ENCODE measurements at places on chromosomes 6 and 20.
A peak's percentile ranks its signal among the peaks of the same experiment; 100 is the strongest.

- no peak for DNase-seq
Measured at GRCh38 chr20:5977223-5977622, 26.8 kb downstream of the MCM8 start.

- DNase-seq, result no peak
Measured at GRCh38 chr6:39927159-39927558, 7.1 kb downstream of the MOCS1 start.

DNA sequence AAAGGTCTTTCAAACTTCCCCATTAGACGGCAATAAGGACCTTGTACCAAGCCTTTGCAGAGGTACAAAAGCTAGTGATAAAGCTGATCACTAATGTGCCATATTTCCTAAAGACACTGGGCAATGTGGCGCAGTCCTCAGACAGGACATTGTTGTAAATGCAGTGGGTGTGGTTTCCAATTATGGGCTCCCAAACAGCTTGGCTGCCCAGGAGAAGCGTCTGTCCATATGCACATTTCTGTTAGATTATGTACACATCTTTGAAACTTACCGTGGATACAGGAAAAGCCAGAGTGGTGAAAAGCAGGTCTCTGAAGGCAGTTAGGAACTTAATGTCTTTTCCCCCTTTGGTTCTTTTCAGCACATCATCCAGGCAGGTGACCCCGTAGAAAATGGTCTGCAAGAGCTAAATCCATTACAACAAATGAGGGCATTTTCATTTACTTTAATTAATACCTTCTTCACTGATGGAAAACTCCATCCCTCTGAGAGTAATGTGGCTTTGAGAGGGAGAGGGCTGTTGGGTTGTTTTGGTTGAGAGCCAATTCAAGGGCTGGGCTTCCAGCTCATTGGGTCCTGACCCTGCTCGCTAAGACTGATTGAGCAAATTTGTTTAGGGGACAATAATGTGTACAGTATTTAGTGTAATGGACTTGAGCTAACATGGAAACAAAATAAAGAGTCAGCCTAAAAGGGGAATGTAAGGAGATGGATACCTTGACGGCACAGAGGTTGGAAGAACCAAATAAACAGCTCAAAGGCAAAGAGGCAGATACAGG, 10.4 kb downstream of the ADTRP start:
- DNase-seq, result no peak

DNA sequence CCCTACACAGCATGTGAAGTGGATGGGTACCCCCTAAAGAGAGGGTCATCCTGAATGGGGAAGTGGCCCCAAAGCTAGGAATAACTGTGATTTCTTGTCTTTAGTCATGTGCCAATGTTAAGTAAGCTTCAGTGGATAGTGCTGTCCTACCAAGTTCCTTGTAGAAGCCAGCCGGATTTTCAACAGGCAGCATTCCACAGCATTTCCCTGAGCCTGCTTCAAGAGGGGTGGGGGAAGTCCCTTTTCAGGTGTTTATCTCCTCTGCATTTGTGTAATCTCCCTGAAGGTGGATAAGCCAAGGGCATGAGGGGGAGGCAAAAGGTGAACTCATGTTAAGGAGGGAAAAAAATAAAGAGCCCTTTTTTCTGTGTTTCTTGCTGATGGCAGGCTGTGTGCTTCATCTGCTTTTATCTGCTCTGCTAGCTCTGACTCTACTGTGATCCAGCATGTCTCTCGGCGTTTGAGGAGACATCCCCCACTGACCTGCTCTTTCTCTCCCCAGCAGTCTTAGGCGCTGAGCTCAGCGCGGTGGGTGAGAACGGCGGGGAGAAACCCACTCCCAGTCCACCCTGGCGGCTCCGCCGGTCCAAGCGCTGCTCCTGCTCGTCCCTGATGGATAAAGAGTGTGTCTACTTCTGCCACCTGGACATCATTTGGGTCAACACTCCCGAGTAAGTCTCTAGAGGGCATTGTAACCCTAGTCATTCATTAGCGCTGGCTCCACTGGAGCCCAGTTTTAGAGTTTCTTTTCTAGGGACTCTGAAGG, 1.9 kb downstream of the EDN1 start:
- no peak for DNase-seq

- DNase-seq, result no peak
Measured at GRCh38 chr6:105021399-105021798, 64.5 kb downstream of the LIN28B start.

GRCh38 chr20:4521170-4521968, 200.3 kb upstream of the PRND start:
- DNase-seq, result no peak

GRCh38 chr6:41702771-41703494, 32.5 kb downstream of the TFEB start:
- no peak for DNase-seq

DNA sequence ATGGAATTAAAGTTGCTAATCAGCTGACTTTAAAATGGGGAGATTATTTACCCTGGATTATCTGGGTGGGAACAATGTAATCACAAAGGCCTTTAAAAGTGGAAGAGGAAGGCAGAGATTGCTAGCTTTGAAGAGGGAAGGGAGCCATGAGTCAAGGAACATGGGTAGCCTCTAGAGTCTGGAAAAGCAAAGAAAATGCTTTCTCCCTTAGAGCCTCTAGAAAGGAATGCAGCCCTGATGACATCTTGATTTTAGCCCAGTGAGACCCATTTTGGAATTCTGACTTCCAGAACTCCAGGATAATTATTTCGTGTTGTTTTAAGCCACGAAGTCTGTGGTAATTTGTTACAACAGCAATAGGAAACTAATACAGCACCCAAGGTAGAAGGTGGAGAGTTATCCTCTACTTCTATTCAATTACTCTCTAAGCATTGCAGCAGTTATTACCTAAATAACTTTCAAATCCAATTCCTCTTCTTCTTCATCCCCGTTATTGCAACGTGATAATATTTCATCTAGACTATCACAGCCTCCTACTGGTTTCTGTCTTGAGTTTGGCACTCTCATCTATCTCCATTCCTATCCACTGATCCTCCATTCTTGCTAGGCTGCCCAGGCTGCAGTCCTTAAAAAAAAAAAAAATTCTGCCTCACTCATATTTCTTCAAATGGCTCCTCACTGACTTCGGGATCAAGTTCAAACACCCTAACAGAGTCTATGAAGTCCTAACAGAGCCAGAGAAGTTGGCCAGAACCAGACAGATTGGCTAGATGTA, 224.3 kb downstream of the BTBD9 start:
- DNase-seq, result no peak

DNA sequence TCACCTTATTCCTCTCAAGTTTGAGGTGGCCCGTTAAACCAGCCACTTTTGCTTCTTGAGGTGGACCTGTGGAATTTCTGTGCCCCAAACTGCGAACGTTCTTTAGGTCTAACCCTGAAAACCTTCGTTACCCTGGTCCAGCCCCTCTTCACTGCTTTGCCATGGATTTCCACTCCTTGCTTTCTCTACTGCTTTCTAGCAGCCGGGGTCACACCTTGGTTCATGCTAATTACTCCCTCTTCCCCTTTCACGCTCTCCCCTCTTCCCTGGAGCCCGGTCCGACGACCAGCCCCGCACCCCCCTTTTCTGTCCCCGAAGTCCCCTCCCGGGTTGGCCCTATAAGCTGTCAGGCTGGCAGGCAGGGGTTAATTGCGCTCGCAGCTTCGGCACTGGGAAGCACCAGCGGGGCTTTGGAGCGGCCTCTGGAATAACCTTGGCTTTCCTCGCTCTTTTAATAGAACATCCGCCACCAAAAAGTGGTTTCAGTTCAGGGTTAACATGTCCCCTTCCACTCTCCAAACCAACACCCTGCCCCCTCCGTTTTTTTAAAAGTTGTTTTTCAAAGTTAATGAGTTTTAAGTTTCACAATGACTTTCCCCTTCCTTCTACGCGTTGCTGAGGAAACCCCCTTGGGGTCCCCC, 1.4 kb upstream of the HIVEP1 start:
- peak; percentile 69 for DNase-seq

DNA sequence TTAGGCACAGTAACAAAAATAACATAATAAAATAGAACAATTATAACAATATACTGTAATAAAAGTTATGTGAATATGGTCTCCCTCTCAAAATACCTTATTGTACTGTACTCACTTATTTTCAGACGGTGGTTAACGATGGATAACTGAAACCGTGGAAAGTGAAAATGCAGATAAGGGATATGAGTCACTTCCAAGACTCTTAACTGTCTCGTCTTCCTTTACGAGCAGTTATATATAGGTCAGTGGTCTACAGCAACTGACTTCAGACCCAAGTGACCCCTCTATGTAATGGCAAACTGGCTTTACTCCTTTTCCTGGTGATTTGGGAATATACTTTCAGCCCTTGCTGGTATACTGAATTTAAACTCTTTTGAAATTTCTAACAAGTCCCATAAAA, 261.4 kb downstream of the SLC35F1 start:
- no peak for DNase-seq

- no peak for DNase-seq
Measured at GRCh38 chr20:59414936-59415623, 114.7 kb downstream of the EDN3 start.

DNA sequence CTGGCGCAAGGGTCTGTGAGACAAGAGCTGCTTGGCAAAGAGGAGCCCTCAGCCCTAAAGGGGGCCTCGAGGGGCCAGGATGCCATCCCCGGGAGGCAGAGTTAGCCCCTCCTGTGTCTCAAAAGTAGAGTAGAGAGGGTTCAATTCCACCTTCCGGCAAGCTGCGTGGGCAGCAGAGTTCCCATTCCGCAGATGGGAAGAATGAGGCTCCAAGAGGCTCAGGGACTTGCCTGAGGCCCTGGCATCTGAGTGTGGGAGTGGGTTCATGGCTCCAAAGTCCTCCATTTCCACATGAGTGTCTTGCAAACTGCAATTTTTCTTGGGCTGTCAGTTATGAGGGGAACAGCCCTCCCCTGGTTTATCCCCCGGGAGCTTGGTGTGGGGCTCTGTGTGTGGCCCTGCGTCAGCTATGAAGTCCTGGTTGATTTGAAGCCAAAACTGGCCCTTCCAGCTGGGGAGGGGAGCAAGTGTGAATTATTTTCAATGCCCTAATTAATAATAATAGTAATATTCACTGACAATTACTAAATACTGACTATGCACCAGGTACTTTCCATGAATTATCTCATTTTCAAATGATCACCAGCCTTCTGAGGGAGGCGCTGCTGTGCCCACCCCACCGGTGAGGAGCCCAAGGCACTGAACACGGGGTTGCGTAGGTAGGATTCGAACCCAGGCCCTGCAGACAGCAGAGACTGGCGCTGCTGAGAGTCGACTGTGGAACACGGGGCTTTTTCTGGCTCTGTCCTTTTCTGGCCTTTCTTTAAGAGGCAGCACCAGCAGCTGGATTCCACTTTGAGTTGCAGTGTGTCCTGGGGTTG, 153.0 kb upstream of the PTPN1 start:
- DNase-seq, result no peak

DNA sequence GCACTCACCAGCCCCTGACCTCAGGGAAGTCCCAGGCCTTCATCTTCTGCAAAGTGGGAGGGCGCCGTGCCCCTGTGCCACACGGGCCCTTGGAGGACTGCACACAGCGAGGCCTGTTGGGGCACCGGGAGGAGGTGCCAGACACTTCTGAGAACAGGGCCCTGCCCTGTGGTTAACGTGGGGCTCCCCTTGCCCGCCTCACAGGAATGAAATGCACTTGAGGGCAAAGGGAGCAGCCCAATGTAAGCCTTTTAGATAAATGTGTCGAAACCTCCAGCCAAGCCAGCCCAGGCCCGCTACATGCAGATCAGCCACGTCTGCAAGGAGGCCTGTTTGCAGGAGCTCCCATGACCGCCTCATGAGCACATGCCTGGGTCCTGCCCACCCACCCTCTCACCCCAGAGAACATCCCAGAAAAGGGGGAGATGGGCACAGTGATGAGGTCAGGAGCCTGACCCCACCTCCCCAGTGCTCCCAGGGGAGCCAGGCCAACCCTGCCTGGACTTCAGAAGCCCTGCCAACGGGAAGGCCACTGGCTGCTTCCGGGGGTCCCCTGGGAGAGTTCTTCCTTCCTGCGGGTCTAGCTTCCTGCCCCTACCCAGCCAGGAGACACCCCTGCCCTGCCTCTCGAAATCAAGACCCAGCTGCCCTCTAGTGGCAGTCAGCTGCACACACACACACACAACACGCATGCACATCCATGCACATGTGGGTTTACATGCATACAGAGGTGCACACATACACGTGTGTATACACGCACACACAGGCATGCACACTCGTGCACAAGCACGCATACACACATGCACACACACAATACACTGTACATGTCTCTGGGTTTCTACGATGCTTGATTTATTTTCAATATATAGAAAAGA, 178.7 kb downstream of the TAF4 start:
- peak; percentile 21 for DNase-seq

DNA sequence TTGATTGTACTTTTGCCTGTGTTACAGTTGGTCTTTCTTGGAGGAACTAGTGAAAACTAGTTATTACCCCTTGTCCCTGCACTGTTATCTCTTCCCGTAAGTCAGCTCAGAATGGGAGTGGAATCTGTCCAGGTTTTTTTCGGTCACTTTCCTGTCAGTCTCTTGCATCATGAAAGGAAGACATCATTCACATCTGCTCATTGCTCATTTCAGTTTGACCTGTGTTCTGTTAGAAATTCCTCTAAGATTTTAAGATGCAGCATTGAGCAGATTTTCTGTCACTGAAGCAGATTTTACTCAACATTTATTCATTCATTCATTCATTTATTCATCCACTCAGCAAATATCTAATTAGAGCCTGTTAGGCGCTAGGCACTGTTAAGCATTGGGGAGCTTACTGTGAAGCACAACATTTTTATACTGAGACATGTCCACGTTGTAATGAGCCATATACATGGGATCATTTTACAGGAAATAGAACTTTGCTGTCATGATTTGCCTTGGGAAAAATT, 33.1 kb upstream of the HINT3 start:
- no peak for DNase-seq

DNA sequence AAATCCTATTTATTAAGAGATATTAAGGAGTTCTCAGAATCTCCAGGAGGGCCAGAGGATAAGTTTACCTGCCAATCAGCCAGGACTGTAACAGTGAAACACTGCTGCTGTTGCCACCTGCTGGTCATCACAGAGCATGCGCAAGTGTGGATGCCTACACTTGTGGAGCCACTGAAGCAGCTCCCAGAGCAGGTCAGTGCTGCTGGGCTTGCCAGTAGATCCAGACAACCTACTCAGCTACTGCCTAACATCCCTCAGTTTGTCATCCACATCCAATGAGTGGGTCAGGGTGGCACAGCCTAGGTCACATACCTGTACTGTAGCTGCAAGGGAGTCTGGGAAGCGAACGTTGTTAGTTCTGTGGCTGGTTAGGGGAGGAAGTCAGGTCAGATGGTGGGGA, 18.3 kb upstream of the NHSL1 start:
- DNase-seq, result no peak

DNA sequence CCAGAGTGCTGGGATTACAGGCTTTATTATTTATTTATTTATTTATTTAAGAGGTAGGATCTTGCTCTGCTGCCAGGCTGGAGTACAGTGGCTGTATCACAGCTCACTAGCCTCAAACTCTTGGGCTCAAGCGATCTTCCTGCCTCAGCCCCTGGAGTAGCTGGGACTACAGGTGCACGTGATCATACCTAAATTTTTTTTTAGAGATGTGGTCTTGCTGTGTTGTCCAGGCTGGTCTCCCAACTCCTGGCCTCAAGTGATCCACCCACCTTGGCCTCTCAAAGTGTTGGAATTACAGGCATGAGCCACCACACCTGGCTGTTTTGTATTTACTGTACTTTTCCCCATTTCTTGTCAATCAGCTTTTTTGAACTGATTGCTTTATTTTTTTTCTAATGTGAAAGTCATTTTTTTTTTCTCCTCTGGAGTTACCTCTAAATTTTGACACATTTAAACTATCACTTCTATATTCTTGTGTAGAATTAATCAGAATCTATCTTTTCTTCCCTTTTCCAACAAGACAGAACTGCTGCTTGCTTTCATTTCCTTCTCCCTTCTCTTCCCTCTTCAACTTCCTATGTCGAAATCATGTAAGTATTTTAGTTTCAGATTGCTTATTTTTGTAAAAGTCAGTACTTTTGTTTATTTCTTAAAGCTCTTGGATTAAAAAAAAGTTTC, 12.0 kb downstream of the PANK2 start:
- DNase-seq, result no peak

All from NCI-H1436 (cell line).